ENCODE measurements at places on chromosomes 13 and 19.

DNA sequence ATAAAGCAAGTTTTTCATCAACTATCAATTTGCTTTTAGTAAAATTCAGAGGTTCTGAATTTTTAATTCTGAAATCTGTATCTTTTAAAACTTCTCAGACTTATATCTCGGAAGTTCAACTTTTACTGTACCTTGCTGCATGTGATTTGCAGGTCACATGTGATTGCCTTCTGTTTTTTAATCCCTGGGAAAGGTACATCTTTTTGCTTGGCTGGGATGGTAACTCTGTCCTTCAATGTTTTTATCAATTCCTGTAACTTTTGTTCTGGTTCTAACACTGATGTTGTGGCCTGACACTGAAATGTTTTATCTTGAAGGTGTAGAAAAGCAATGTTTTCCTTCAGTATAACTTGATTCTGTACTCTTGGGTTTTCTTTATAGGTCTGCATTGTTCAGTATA is 16.2 kb upstream of the NAA16 start:
- no peak for DNase-seq

DNA sequence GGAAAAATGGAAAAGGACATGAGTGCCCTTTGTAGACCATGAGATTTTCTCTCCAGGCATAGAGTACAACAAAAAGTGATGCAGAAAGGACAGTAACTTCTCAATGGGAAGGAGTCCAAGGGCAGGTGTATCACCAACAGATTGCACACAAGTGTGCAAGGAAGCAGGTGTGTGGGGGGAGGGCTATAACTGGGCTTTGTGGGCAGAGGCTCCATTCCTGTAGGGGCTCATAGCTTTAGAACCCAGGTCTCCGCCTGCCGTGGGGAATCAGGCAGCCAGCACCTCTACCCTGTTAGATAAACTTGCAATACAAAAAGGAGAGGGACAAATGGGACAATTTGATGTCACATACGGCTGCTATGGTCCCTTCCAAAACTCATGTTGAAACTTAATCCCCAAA is 119.8 kb downstream of the MIPEP start:
- DNase-seq: no peak

DNA sequence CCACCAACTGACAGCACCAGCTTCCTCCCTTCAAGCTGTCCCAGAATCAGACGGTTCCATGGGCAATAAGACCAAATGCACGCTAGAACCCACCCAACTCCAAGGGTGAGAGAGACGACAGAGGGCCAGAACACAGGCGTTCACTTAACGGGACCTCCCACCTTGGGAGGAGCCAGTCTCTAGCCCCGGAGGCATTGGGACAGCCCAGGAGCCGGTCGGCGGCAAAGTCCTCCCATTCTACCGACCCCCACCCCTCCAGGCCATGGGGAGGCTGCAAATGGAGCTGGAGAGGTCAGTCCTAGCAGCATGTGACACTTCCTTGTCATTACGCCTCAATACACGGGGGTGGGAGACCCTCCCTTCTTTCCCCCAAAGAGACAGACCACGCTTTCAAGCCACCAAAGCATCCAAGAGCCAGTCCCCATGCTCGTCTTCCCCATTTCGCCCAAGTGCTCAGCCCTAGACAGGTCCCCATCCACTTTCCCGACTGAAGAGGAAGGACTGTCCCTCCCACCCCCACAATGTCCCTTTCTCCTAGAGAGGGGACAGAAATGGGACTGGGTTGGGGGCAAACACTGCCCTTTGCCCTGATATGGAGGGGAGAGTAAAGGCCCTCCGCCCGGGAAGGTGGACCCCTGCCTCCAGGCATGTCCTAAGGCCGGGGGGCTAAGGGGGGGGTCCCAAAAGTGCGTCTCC is 964 bp downstream of the KHSRP start:
- DNase-seq: no peak

- DNase-seq: no peak
These were observed 58.6 kb downstream of the ERCC5 start for GRCh38 chr13:102904408-102904862.

- DNase-seq: peak; percentile 48
These were observed 10.5 kb upstream of the TINCR start for GRCh38 chr19:5578097-5578846.

- DNase-seq: peak; percentile 33
These were observed 23.1 kb downstream of the LRFN3 start for GRCh38 chr19:35959040-35959967.

DNA sequence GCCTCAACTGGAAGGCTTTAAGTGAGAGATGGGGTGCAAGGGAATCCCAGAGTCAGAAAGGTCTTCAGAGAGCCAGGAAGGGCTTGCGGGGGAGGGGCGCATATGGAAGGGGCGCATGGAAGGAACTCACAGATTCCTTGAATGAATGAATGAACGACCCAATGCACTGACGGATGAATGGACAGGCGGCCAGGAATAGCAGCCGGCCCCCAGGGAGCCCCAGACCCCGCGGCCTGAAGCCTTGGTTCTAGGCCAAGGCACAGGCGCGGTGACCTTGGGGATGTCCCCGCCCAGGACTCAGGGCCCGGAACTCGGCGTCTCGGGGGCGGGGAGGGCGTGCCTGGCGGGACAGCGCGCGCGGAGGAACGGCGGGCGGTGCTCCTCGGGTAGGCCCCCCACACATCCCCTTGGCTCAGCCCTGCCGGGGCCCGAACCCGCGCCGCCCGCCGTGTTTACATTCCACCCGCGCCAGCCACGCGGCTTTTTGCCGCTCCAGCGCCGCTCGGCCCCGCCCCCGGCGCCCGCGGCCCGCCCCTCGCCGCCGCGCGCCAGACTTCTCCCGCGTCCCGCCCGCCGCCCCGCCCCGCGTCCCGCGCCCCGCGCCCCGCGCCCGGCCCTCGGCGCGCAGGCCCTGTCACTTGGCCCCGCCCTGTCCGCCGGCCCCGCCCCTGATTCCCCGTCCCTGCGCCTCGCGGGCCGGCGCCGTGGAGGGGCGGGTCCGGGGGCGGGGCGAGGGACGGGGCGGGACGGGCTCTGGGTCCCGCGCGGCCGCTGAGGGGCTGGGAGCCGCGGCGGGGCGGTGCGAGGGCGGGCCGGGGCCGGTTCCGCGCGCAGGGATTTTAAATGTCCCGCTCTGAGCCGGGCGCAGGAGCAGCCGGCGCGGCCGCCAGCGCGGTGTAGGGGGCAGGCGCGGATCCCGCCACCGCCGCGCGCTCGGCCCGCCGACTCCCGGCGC is at the start of gene CCNE1:
CCNE1 (plus strand) TSS at position 867 of the 955 bp plus-strand sequence. CDS start 565 bp downstream, outside the sequence.
- peak; percentile 93 for DNase-seq

- no peak for DNase-seq
These were observed 44.1 kb upstream of the ZNF536 start for GRCh38 chr19:30328096-30328495.

- no peak for DNase-seq
These were observed 228.3 kb downstream of the FOXO1 start for GRCh38 chr13:40438022-40438680.

- DNase-seq: no peak
These were observed 1.1 kb downstream of the PIP5K1C start for GRCh38 chr19:3698974-3699740.

DNA sequence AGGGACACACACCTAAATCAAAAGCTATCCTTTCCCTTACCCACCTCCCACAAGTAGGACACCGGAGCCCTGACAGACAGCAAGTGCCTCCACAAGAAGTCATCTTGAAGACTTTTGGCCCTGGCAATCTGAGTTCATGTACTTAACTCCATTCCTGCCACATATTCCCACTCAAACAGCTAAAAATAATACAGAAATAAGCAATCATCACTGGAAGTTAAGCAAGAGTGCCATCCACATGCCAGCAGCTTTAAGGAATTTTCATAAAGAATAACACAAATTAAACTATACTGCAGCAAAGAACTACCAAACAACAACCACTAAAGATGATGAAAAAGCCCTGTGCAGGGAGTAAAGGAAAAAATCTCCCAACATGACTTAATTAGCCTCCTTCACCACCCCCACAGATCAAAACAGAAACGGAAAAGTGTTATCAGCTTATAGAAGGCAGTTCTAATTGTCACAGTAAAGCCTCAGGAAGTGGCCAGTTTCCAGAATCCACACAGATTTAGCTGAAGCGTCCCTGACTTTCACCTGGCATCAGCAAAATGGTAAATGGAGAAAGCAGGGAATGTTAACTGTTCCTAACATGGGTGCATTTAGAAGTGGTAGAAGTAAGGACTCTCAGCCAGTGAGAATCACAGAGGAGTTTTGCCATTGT is 343.9 kb downstream of the TBC1D4 start:
- DNase-seq: no peak

- DNase-seq: no peak
These were observed 14.9 kb downstream of the UBL3 start for GRCh38 chr13:29835280-29836061.

- no peak for DNase-seq
These were observed 131.2 kb downstream of the IRS2 start for GRCh38 chr13:109655206-109655600.

DNA sequence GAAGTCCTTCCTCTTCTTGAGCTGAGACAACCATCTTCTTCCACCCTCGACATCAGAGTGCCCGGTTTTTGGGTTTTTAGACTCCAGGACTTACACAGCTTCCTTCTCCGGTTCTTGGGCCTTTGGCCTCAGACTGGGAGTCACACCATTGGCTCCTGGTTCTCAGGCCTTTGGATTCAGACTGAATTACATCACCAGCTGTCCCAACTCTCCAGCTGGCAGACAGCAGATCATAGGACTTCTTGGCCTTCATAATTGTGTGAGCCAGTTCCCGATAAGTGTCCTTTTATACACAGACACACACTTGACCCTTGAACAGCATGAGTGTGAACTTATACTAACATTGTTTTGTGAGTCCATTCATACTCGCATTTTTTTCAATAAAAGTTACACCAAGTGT is 166.0 kb upstream of the UBL3 start:
- no peak for DNase-seq

DNA sequence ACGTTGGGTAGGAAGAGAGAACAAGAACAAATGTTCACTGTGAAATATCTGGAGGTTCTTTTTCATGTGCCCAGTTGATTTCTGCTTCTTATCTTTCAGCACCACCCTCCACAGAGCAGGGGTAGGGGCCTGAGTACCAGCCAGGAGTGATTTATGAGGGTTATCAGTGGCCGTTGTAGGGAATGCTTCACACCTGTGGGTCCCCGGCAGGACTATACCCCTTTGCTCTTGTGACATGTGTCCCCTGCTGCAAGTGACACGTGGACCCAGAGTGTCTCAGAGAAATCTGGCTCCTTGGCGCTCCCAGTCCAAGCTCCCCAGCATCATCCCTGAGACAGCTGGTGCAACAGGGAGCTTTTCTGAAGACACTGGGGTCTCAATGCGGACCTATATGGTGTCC is 29.7 kb downstream of the SIAH3 start:
- no peak for DNase-seq

GRCh38 chr19:45138303-45138751 is 22.5 kb downstream of the NKPD1 start:
- no peak for DNase-seq

GRCh38 chr13:23447927-23448326 is 14.4 kb upstream of the SACS start:
- DNase-seq: no peak

- DNase-seq: no peak
These were observed 89.2 kb downstream of the RGCC start for GRCh38 chr13:41546372-41547190.

- peak; percentile 71 for DNase-seq
These were observed at the start of gene R3HDM4 for GRCh38 chr19:913080-913748. R3HDM4 (minus strand) TSS chr19:913219; CDS start chr19:913157, 62 bp downstream.

- DNase-seq: no peak
These were observed 123.5 kb upstream of the CACNA1A start for GRCh38 chr19:13629687-13630357.

DNA sequence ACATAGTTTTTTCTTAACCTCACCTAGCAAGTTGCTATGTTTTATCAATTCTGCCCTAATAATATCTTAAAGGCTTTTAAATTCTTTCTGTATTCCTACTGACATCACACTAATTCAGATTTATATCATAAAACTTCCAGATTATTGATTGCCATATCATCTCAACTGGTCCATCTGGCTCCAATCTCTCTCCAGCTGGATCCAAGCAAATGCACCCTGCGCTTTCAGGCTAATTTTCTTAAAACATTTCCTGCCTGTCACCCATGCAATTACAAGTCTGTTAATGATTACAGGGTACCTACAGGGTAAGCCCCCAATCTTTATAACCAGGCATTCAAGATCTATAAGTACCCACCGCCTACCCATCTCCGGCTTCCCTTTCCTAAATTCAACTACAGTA is 95.2 kb downstream of the SERP2 start:
- DNase-seq: no peak

- DNase-seq: no peak
These were observed 361.6 kb downstream of the TDRD3 start for GRCh38 chr13:60758637-60759036.

All from stimulated activated CD8-positive, alpha-beta memory T cell treated with anti-CD3 and anti-CD28 coated beads, Interleukin-7, amount 100 ng/mL, for 24 hours (primary cell).